Bronchial smooth muscle cell (primary cell): ENCODE measurements at places on chromosomes 1 and 21. TPM values are rescaled to one million over a fixed set of nuclear protein-coding genes. Genes with fewer than 3 reads are reported as not detected.

Gene SFPQ
- total RNA-seq = 158 and 199 TPM in 2 replicates

Gene CYYR1
- total RNA-seq = not detected in 2 replicates

Gene LDLRAD2
- 0.16 TPM in 1 of 2 replicates, not detected in the other for total RNA-seq

Gene SYTL1
- 0.32 TPM in 1 of 2 replicates, not detected in the other for total RNA-seq

Gene CYP4A22
- not detected in 2 replicates for total RNA-seq

Gene SGIP1
- total RNA-seq = 20.3 and 55.6 TPM in 2 replicates
